ENCODE measurements at places on chromosomes 4 and X.
A peak's percentile ranks its signal among the peaks of the same experiment; 100 is the strongest.

GRCh38 chr4:68123525-68123924 is 6.1 kb downstream of the TMPRSS11F start:
- DNase-seq: no peak

DNA sequence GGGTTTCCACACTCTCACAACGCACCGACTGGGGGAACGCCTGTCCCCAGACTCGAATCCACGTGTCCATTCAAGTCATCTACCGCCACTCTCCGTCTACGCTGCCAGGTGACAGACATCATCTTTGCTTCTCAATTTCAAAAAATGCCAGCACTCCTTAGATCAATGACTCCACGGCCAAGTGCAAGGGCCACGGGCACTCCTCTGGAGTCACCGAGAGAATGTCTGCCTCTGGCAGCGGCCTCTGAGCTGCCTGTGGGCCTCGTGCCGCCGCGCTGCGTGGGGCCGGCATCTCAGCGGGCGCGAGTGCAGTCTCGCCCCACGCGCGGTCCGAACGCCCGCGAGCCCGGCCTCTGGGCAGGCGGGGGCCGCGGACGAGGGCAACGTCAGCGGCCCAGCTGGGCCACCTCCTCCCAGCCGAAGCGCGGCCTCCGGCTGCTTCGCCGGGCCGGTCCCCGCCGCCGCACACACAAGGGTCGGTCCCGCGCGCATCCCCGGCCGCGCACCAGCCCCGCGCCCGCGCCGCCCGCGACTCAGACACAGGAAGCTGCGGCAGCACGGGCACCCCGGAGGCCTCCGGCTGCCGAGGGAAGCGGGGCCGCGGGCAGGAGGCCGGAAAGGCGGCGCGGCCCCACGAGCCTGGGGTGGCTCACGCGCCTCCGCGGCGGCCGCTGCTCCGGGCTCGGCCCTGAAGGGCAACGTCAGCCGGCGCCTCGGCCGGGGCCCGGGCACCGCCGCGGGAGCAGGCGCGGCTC is 450 bp downstream of the ACSL1 start:
- peak; percentile 57 for DNase-seq

DNA sequence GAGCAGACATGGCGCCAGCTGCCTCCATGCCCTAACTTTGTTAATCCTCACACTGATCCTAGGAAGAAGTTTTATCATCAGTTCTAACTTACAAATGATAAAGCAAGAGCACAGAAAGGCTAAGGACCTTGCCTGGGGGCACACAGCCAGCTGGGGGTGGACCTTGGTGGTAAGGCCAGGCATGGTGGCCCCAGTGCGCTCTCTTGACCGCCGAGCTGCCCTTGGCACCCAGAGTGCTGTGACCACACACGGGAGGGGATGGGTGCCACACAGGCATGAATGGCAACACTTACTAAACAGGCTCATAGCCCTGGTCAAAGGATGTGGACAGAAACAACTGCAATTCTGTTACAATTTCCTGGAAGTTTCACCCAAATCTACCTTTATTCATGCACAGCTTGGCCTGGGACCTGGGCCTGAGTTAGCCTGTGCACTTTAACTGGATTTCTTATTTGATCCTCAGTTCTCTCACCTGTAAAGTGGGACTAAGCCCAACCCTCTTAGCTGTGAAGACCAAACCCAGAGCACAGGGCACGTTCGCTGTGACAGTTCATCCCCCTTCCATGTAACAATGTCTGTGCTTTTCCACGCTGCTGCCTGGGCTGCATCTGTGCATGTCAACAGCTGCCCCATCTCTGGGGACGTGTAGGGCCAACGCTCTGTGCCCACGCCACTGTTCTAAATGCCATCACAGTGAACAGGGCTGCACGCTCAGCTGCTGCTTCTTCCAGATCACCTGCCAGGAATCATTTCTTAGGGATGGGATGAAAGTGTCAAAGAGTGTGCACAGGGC is 44.8 kb downstream of the ACOX3 start:
- DNase-seq: no peak

- DNase-seq: no peak
These were observed 74.5 kb upstream of the EOLA2 start for GRCh38 chrX:150012647-150013381.

GRCh38 chr4:166839615-166840251 is 394.6 kb downstream of the SPOCK3 start:
- no peak for DNase-seq

Data from activated CD4-positive, alpha-beta T cell treated with anti-CD3 and anti-CD28 coated beads for 48 hours (primary cell).